ENCODE measurements at places on chromosomes 12 and 14.

DNA sequence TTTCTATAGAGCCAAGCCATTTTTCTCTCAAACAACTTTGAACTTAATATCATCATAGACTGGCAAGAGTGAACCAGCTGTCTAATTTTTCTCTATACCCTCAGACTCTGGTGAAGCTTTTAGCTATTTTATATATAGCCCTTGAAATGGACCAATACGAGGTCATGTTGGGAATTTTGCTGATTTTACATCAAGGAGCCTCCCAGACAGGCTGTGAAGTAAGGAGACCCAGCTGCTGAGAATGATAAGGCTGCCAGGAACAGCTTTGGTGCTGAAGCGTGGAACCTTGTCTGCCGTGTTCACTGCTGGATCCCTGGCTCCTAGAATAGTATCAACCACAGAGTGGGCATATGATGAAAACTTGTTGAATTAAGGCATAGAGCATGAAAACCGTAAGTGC is 326.2 kb upstream of the NAV3 start:
- no peak for DNase-seq
- no peak overlapping the region for H3K27ac ChIP-seq
- H3K36me3 ChIP-seq = no peaks in the 10 kb centered on the region
- H3K4me3 ChIP-seq = no peak overlapping the region
- H3K4me1 ChIP-seq = no peaks in the 10 kb centered on the region

GRCh38 chr12:3748620-3749019 is 4.3 kb downstream of the CRACR2A start:
- H3K4me1 ChIP-seq = 0 out of 2 replicates have a peak, but pooled peaks cover 3% of the 10 kb centered on the region
- H3K27ac ChIP-seq = no peak overlapping the region
- H3K36me3 ChIP-seq = no peaks in the 10 kb centered on the region
- DNase-seq = no peak
- H3K27me3 ChIP-seq = no peaks in the 10 kb centered on the region

GRCh38 chr14:80233470-80234089 is 22.3 kb upstream of the DIO2 start:
- no peaks in the 10 kb centered on the region for H3K27me3 ChIP-seq
- no peaks in the 10 kb centered on the region for H3K4me1 ChIP-seq
- H3K27ac ChIP-seq = no peak overlapping the region
- no peak overlapping the region for H3K4me3 ChIP-seq

- DNase-seq = no peak
- no peak overlapping the region for H3K27ac ChIP-seq
- no peak overlapping the region for H3K4me3 ChIP-seq
Observed at GRCh38 chr12:72207079-72207478, 65.1 kb upstream of the TRHDE start.

DNA sequence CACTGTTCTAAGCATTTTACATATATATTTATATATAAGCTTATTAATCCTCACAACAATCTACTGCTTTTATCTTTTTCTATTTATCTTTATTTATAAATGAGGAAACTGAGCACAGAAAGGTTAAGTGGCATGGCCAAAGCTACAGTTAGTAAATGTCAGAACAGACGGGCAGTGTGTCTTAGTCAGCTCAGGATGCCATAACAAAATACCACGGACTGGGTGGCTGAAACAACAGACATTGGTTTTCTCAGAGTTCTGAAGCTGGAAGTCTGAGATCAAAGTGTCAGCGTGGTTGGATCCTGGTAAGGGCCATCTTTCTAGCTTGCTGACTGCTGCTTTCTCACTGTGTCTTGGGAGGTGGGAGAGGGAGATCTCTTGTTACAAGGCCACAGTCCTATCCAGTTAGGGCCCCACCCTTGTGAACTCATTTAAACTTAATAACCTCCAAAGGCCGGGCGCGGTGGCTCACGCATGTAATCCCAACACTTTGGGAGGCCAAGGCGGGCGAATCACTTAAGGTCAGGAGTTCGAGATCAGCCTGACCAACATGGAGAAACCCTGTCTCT is 19.8 kb downstream of the RPGRIP1 start:
- H3K4me1 ChIP-seq = no peaks in the 10 kb centered on the region
- no peak overlapping the region for H3K4me3 ChIP-seq
- no peaks in the 10 kb centered on the region for H3K36me3 ChIP-seq

DNA sequence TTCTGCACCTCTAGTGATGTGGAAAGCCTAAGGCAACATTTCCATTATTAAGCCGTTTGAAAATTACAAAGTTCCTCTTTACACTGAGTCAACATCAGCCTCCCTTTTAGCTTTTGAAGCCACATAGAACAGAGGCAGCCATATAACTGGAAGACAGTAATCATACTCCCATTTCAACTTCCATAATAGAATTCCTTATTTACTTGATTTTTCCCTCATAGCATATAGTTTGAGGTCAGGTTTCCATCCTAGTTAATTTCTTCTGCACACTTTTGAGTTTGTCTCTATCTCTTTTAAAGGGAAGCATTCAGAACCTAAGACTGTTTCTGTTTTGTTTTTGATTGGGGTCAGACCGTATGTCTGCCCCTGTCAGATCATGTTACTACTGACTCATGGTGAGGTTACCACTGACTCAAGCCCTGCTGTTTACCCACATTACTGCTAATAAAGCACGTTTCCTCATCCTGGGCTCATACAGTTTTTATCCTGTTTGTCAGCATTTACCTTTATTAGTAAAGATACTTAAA is 161.0 kb downstream of the SLC38A4 start:
- H3K27me3 ChIP-seq = no peaks in the 10 kb centered on the region
- no peak for DNase-seq
- peaks cover 16% of the 10 kb centered on the region for H3K4me1 ChIP-seq
- H3K27ac ChIP-seq = no peak overlapping the region

DNA sequence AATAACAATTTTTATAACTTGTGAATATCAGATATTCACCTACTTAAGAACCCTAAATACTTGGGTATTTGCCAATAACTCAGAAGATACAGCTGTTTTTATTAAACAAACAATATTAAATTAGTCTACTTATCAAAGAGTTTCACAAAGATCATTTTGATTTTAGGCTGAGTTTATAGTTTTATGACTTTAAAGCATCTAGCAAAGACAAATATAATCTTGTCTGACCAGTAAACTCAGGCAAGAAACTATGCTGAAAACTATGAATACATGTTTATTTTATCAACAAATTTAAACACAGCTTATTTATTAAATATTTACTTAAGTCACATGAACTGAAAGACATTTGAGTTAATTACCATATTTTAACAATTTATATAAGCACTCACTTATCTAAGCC is 18.5 kb upstream of the SERPINA1 start:
- no peak overlapping the region for H3K4me3 ChIP-seq
- H3K27me3 ChIP-seq = no peaks in the 10 kb centered on the region
- no peak overlapping the region for H3K27ac ChIP-seq

GRCh38 chr14:38500125-38500524 is 244.2 kb upstream of the CLEC14A start:
- no peaks in the 10 kb centered on the region for H3K27me3 ChIP-seq
- no peak overlapping the region for H3K27ac ChIP-seq
- H3K4me1 ChIP-seq = no peaks in the 10 kb centered on the region
- no peak for DNase-seq

DNA sequence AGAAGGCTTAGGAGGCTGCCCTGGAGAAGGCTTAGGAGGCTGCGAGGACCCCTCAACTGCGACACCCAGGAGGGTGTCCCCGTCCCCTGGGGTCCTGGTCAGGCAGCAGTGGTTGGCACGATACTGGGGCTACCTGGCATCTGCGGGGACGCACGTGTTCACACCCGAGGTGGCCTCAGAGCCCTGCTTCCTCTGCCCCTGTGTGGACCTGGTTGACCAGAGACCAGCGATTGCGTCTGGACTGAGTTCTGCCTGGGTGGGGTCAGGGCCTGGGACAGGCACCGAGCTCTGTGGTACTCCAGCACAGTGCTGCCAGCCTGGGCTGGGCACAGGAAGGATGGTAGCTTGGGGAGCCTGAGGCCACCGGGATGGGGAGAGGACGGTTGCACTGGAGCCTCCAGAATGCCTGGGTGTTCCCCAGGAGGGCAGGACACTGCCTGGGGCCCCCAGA is 735 bp downstream of the ASPG start:
- no peaks in the 10 kb centered on the region for H3K27me3 ChIP-seq
- DNase-seq = no peak
- peaks cover 9% of the 10 kb centered on the region for H3K4me1 ChIP-seq
- no peak overlapping the region for H3K4me3 ChIP-seq
- no peaks in the 10 kb centered on the region for H3K36me3 ChIP-seq
- no peak overlapping the region for H3K27ac ChIP-seq

- DNase-seq = no peak
- no peak overlapping the region for H3K27ac ChIP-seq
- no peaks in the 10 kb centered on the region for H3K36me3 ChIP-seq
- no peak overlapping the region for H3K4me3 ChIP-seq
Observed at GRCh38 chr12:1809591-1810190, 10.7 kb upstream of the LRTM2 start.

DNA sequence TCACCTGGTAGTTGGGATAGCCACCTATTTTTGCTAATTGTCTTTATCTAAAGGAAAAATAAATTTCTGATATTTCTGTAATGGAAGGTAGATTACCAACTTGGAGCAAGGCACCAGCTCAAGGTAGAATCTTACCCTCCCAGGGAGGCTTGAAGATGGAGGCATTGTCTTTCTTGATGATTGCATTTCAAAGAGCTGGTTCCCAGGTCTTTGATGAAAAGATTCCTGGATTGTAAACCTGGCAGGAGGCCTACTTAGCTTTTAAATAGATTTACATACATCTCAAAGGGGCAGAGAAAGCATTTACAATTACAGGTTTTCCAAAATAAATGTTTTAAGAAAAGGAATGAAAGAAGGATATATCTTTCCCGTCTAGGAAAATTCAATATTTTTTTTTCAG is 729.2 kb downstream of the LRFN5 start:
- no peaks in the 10 kb centered on the region for H3K4me1 ChIP-seq
- no peaks in the 10 kb centered on the region for H3K27me3 ChIP-seq
- no peak overlapping the region for H3K4me3 ChIP-seq
- H3K27ac ChIP-seq = no peak overlapping the region
- DNase-seq = no peak

DNA sequence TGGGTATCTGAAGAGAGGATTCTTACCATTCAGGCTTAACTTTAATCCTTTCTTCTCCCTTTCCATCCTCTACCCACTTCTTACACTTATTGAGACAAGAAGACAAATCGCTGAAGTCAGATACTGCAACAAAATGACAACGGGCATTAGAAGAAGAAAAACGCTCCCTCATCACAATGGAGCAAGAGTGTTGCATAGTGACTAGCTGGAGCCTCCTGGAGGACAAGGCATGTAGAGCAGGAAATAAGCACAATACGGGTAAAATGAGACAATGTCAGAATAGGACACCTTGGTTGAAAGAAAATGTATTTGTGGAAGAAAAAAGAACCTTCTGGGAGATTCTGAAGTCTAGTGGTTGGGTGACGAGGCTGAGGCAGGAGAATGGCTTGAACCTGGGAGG is 501.0 kb downstream of the RERGL start:
- peak; percentile 56 for DNase-seq
- no peaks in the 10 kb centered on the region for H3K36me3 ChIP-seq
- no peaks in the 10 kb centered on the region for H3K4me1 ChIP-seq
- no peaks in the 10 kb centered on the region for H3K27me3 ChIP-seq
- H3K27ac ChIP-seq = no peak overlapping the region

GRCh38 chr12:52284562-52285171 is 6.7 kb downstream of the KRT81 start:
- H3K4me1 ChIP-seq = peaks cover 22% of the 10 kb centered on the region
- no peaks in the 10 kb centered on the region for H3K36me3 ChIP-seq
- H3K27ac ChIP-seq = no peak overlapping the region

DNA sequence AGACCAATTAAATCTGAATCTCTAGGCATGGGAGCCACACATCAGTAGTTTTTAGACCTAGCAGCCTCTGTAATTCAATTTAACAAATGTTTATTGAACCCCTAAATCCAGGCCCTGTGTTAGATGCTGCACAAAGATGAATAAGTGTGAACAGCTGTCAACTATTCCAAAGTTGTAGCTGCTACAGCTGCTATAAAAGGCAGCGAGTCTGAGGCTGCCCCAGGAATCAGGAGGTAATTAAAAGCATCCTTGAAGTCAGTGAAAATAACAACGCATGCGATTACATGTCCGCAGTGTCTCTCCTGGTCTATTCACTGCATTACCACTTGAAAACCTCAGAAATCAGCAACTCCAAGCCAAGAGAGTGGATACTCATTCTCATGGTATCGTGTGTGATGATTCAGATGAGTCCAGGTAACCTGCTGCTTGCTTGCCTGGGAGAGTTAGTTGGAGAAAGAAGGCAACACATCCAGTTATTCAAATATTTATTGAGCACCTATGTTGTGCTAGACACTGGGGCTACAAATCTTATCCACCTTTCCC is 34.9 kb upstream of the DDHD1 start:
- H3K4me1 ChIP-seq = no peaks in the 10 kb centered on the region
- no peaks in the 10 kb centered on the region for H3K36me3 ChIP-seq
- no peak overlapping the region for H3K4me3 ChIP-seq
- H3K27ac ChIP-seq = no peak overlapping the region
- no peaks in the 10 kb centered on the region for H3K27me3 ChIP-seq

- H3K27ac ChIP-seq = peak within 1 kb of the TSS; percentile 45
- H3K36me3 ChIP-seq = no peaks in the 10 kb centered on the region
- peaks cover 6% of the 10 kb centered on the region for H3K4me1 ChIP-seq
- peak within 1 kb of the TSS; percentile 91 for H3K4me3 ChIP-seq
- H3K27me3 ChIP-seq = no peaks in the 10 kb centered on the region
- peak; percentile 92 for DNase-seq
Observed at GRCh38 chr14:103847451-103848174, at the start of gene PPP1R13B. PPP1R13B (minus strand) TSS chr14:103847575; CDS start chr14:103847307, 268 bp downstream.

DNA sequence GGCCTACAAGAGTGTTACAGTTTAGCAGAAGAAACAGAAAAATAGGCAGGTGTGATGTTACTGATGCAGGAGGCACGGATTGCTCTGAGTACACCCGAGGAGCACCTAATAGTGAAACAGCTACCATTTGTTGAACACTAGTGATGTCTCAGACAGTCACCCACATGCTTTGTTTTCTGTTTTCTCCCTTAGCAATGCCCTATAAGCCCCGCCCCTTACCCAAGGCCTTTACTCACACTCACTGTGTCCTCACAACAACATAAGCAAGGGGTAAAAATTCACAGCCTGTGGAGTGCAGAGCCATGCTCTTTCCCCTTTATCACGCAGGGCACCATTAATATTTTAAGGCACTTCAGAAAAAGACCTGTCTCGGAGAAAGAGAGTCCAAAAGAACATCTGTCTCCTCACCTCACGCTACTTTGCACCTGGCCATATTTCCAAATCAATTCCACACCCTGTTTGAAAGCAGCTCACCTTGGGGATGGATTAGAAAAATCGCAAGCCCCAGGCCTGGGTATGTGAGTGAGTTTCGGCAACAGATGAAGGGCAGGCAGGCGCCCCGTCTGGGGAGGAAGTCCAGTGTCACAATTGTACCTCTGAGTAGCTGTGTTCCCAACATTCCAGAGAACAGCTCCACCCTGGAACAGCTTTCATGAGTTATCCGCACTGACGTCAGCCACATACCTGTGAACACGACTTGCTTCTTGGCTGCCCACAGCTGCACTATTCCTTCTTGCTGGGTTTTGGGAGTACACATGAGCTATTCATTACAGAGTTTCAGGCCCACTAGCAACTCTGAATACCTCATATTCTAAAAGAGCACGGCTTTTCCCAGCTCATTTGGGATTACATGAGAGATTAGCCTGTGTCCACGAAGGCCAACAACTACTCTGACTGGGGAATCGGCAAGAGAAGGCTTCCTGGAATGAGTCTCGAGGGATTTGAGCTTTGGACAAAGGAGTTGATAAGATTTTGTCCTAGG is 26.0 kb downstream of the MAPK1IP1L start:
- DNase-seq = peak; percentile 93
- H3K4me3 ChIP-seq = no peak overlapping the region
- H3K27me3 ChIP-seq = no peaks in the 10 kb centered on the region
- H3K27ac ChIP-seq = peak overlapping the region; percentile 99
- H3K36me3 ChIP-seq = no peaks in the 10 kb centered on the region

GRCh38 chr12:46763230-46763629 is 62.6 kb downstream of the SLC38A4 start:
- H3K36me3 ChIP-seq = no peaks in the 10 kb centered on the region
- H3K27me3 ChIP-seq = no peaks in the 10 kb centered on the region
- H3K4me3 ChIP-seq = no peak overlapping the region
- no peaks in the 10 kb centered on the region for H3K4me1 ChIP-seq
